ENCODE measurements at places on chromosomes 7 and 10.

DNA sequence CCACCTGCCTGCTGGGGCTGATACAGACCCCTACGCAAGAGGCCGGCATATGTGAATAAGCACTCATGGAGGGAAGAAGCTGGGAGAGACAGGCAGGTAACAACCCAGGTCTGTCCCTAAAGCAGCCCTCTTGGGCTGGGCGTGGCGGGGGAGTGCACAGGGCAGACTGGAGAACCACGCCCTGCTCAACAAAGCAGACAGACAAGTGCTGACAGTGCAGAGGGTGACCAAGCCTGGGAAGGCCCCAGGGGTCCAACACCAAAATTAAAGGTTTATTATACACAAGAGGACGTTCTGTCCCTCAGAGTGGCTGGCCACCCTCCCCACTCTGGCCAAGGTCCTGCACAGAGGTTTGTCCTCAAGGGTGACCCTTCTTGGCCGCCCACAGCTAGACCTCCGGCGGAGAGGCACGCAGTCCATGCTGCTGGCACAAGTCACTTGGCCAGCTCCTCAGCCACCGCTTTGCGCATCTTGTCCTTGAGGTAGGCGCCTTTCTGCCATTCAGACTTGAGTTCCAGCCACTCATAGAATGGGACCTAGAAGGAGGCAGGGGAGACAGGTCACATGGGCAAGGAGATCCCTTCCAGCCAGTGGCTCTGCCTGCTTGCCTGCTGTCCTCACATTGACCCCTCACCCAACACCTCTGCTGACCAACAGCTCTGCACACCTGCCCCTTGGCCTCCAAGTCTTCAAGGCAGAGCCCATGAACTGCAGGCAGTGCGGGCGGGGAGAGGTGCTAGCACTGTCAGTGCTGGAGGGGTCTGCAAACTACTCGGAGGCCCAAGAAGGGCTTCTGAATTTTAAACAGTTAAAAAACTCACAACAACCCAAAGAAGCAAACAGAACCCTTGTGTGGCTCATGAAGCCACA is 11.4 kb upstream of the NACAD start:
- no peak for DNase-seq

DNA sequence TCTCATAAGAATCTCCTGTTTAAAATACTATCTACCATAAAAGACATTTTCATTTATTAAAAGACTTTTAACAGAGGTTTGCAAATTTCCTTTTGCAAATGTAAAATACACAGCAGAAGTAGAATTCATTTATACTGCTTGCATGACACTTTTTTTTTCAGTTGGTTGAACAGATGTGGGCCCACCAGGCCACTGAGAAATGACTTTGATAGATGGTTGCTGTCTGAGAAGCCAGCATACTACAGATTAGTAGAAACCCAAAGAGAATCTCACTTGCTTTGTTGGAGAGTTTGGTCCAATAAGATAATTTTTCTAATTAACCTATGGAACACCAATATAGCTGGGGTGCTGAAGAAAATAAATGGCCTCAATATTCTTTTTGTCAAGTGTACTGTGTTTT is 66.3 kb downstream of the PHF14 start:
- DNase-seq, result no peak

DNA sequence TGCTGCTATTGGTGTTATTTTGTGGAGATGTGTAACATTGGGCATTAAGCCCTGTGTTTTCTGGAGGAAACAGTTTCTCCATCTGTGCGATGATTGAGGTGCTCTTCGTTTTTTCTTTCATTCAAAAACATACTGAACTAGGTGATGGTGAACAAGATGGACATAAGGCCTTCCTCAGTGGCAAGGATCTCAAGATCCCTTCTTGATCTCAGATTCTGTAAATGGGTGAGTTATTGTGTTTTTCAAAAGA is 759 bp upstream of the ELAPOR2 start:
- no peak for DNase-seq

GRCh38 chr10:86366033-86366901 is at the start of gene GRID1:
TSS of gene GRID1 (minus strand) at chr10:86366795.
- DNase-seq, result no peak

DNA sequence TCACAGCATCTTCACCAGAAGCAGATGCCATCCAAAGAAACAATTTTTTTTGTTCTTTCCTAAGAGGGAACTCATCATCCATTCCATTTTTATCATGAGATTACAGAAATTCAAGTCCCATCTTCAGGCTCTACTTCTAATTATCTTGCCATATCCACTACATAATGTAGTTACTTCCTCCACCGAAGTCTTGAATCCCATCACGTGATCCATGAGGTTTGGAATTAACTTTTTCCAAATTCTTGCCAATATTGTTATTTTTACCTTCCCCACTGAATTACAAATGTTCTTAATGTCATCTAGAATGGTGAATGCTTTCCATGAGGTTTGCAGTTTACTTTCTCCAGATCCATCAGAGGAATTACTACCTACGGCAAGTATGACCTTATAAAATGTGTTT is 1014.7 kb upstream of the LRRN3 start:
- no peak for DNase-seq

DNA sequence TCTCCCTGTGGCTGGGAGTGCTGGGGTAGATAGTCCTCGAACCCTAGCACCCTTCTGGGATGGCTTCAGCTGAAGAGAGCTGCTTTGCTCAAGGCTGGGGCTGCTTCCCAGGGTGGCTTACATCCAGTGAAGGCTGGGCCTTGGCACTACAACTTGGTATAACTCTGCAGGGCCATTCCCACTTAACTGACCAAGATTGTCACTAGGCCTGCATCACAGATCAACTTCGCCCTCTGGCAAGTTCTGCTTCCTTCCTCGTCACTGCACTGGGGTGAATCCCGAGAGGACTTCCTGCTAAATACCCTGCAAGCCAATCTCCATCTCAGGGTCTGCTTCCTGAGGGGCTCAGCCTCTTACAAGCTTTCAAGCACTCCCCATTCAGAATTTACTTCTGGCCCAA is 195.2 kb downstream of the DOCK4 start:
- DNase-seq, result no peak

Data from activated CD8-positive, alpha-beta memory T cell treated with anti-CD3 and anti-CD28 coated beads for 48 hours (primary cell).